ENCODE measurements at places on chromosomes 12 and 14.

- no peak for DNase-seq
These were observed 948.3 kb upstream of the NOVA1 start for GRCh38 chr14:27546111-27546510.

GRCh38 chr14:36659010-36659821, 2.4 kb upstream of the PAX9 start:
- no peak for DNase-seq

DNA sequence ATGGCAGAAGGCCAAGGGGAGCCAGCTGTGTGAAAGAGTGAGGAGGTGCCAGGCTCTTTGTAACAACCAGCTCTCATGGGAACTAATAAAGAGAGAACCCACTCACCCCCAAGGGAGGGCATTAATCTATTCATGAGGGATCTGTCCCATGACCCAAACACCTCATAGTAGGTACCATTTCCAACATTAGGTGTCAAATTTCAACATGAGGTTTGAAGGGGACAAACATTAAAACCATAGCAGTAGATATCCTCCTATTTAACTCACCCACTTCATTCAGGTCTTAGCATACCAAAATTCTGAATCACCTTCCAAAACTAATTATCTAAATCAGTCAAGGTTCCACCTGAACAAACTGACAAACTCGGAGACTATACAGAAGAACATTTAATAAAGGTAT, 75.3 kb downstream of the PPFIA2 start:
- DNase-seq = no peak

- no peak for DNase-seq
These were observed 44.8 kb downstream of the EP400 start for GRCh38 chr12:131994589-131994988.

GRCh38 chr14:82362452-82362851, 828.8 kb upstream of the SEL1L start:
- no peak for DNase-seq

DNA sequence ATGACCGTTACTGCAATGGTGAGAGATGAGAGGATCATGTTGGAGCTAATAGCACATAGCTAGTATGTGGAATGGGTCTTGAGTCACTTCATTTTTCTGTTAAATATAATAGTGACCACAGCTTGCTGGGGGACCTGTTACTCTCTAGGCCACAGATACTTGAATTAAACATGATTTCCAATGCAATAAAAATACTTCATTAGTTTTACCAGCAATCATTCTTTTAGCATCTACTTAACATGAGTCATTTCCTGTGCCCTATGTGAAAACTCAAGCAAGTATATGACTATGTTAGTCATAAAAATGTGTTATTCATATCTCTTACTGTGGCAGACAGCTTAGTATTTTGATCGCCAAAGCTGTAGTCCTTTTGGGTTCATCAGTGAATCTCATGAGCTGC, 798.8 kb downstream of the SLC16A7 start:
- DNase-seq = peak; percentile 34

DNA sequence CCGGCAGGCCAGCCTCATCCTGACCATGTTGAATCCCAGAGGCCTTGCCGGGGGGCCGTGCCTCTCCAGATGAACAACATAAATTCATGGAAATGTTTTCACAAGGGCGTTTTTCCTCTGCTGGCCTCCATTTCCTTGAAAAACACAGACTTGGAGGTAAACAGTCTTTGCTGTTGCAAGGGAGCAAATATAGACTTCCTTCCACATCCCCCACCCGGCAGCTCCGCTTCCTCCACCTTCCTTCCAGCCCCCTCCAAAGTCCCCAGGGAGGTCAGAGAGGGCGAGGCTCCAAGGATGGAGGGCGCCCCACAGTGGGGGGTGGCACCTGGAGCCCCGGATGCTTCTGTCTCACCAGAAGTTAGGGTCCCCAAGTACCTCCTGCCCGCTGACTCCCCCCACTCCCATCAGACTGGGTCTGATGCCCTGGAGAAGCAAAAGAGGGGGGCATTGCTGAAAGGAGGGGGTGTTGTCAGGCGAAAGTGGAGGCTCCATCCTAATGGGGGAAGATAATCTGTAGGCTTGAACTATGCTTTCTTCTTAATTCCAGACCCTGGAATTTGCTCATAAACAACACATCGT, 31.1 kb downstream of the CALM1 start:
- DNase-seq = no peak
